Activated T-helper 1 cell treated with Interleukin-2 at 50 U/mL for 16 hours (primary cell): ENCODE measurements at places on chromosomes 11 and 22.

GRCh38 chr22:46064228-46064965, 85.9 kb upstream of the PPARA start:
- DNase-seq = no peak

DNA sequence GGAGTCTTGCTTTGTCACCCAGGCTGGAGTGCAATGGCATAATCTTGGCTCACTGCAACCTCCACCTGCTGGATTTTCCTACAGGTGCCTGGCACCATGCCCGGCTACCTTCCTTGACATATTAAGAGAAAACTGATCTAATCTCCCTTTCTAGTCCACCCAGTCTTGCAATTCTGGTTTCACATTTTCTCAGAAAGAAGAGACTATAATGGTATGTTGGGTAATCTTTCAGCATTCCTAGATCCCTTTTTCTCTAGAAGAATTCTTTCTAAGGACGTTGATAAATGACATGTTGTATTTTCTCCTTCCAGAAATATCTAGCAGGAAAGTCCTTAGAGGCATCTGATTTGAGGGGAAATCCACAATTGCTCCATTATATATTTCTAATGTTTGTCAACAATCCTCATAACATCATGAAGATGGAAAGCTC, 10.4 kb upstream of the HSPA8 start:
- no peak for DNase-seq

DNA sequence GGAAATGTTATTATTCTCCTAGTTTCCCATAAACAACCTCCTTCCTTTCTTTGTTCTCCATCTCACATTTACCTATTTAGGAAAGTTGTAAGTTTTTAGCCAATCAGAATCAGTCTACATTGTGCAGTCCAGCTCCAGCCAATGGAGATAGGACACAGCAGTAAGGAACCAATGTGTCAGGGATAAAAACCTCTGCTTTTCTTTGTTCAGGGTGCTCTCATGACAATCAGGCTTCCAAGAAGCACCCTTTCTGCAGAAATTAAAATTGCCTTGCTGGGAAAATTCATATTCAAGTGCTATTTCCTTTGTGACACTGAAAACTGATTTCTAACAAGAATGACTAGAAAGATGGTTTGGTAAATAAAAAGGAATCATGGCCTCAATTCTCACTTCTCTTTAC, 14.6 kb downstream of the SCGB2A1 start:
- DNase-seq = no peak

DNA sequence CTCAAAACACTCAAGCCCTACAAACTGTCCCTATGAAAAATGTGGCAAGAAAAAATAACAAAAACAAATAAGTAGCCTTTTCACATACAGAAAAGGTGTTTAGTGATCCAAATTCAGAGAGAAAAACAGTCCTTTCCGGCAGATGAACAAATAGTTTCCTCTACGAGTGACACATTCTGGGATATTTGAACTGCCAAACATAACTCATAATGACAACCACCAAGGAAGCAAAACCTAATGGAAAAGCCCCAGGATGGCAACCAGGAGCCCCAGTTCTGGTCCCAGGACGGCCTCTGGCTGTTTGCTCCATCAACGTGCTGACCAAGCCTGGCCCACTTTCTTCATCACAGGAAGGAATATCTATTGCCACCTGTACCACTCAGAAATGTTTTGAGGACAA, 6.0 kb downstream of the PACSIN2 start:
- DNase-seq = no peak

DNA sequence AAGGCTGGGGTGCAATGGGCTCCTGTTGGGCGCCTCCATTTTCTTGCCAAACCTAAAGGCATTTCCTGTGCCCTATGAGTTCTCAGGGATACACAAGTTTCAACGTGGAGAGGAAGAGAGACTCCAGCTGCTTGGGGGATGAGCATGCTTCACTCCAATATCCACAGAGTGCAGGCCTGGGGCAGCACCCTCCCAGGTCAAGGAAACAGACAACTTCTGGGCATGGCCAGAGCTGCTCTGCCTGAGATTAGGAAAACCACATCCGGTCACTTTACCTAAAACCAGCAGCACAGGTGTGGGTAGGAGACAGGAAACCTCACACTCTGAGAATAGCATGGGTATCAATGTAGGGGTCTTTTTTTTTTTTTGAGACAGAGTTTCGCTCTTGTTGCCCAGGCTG, 28.7 kb downstream of the TMEM184B start:
- no peak for DNase-seq

DNA sequence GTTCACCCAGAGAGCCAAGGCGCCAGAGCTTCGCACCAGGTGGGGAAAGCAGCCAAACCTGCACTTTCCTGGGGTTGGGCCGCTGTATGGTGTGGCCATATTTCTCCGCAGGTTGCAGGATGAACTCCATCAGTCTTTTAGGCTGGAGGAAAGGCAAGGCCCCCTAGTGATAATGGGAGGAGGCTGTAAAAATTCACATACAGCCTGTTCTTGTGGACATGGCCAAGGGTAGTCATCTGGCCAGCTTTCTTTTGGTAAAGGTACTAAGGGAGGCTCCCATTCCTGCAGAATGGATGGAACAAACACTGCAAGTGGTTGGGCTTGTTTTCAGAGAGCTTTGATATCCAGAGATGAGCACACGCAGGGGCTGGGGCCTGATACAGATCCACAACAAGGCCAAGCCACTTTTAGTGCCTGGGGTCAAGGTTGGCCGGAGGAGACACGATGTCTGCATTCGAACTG, 29.6 kb downstream of the C22orf31 start:
- no peak for DNase-seq

- DNase-seq = no peak
These were observed 1.9 kb downstream of the KCNQ1 start for GRCh38 chr11:2446590-2447252.

DNA sequence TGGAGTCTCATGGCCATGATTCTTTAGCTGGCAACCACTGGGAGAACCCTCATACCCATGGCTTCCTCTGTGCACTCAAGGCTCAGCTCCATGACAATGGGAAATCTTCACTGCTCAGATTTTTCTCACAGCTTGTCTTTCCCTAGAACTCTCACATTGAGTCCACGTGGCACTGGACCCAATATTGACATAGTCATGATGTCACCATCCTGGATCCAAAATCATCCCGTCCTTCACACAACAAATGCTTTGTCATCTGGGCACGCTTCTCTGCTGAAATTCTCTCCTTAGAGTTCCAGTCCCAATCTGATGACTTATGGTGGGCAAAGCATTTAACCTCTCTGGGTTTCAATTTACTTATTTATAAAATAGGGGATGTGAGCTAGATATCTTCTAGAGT, 37.7 kb upstream of the CD44 start:
- no peak for DNase-seq

DNA sequence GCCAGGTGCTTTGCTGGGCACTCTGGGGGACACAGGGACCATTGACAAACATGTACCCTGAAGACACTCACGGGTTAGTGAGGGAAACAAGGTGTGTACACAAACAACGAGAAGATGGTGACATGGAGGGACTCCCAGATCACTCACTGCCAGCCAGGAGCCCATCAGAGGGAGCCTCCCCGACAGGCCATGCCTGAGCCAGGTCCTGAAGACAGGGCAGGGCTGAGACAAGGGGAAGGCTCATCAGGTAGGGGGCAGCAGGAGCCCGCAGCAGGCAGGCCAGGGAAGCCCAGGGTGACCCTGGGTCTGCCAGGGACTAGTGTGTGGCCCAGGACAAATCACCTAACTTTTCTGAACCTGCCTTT, 127.9 kb downstream of the BUD13 start:
- no peak for DNase-seq

- no peak for DNase-seq
These were observed 22.4 kb upstream of the APOBEC3A start for GRCh38 chr22:38935023-38935422.

GRCh38 chr11:62345861-62346260, 8.6 kb downstream of the ASRGL1 start:
- DNase-seq = no peak

- no peak for DNase-seq
These were observed 734 bp downstream of the ZP1 start for GRCh38 chr11:60867871-60868681.

DNA sequence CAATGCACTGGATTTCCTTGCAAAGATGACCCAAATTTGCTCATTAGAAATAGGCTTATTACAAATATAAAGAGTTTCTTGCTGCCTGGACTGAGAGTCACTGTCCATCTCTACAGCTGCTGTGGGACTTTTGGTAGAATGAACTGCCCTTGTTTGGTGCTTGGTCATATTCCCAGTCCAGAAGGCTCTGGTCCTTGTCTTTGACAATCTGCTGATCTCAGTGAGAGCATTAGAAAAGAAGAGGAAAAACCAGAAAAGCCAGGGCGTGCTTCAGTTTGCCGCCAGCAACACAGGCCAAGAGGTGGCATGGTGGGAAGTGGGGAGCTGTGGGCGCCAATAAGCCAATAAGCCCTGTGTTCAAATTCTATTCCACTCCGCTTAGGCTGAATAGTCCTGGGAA, 48.2 kb upstream of the PARVA start:
- DNase-seq = no peak

DNA sequence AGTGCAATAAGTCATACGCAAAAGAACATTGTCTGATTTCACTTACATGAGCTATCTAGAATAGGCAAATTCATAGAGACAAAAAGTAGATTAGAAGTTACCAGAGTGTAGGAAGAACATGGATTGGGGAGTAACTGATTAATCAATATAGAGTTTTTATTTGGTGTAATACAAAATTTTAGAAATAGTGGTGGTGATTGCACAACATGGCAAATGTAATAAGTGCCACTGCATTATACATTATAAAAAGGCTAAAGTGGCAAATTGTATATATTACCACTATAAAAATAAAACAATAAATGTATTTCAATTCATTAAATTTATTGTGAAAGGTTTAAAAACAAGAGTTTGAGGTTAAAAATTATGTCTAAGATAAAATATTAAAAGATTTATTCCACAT, 8.7 kb upstream of the OR51B4 start:
- no peak for DNase-seq

- no peak for DNase-seq
These were observed 87.5 kb downstream of the SNX19 start for GRCh38 chr11:130828741-130829140.

DNA sequence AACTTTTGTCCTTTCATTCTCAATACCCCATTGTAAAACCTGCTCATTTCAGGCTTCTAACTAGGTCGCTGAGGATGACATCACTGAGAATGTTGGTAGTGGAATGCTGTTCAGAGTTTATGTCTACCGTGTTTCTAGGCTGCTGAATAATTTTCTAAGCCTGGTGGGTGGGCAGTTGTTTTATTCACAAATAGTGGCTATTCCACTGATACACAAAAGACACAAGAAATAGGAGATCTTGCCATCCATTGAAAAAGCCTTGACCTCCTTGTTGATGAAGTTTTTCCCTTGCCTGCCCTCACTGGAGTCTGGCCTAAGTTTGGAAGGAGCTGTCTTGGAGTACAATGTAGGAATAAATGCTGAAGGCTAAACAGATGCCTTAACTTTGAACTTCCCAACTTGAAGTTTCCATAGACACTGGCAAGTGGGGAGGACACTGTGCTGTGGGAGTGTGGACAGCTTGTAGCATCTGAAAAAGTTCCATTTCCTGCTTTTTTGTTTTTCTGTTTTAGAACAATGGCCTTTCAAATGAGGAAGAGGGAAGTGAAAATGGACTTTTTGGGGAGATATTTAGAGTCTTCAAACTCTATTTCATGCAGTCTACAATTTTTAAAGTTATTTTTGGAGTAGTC, 59.2 kb downstream of the TRIM44 start:
- no peak for DNase-seq

- DNase-seq = no peak
These were observed 20.8 kb downstream of the LRP5 start for GRCh38 chr11:68333173-68333572.

GRCh38 chr11:6557761-6558674, 45.4 kb downstream of the RRP8 start:
- DNase-seq = no peak
